Fibroblast of skin of left biceps (primary cell): ENCODE measurements at places on chromosomes 16 and 17.
A peak's percentile ranks its signal among the peaks of the same experiment; 100 is the strongest.

GRCh38 chr17:45958994-45959665, 39.9 kb upstream of the STH start:
- no peak for DNase-seq

GRCh38 chr16:55835581-55835980, 2.7 kb upstream of the CES1 start:
- DNase-seq = no peak

DNA sequence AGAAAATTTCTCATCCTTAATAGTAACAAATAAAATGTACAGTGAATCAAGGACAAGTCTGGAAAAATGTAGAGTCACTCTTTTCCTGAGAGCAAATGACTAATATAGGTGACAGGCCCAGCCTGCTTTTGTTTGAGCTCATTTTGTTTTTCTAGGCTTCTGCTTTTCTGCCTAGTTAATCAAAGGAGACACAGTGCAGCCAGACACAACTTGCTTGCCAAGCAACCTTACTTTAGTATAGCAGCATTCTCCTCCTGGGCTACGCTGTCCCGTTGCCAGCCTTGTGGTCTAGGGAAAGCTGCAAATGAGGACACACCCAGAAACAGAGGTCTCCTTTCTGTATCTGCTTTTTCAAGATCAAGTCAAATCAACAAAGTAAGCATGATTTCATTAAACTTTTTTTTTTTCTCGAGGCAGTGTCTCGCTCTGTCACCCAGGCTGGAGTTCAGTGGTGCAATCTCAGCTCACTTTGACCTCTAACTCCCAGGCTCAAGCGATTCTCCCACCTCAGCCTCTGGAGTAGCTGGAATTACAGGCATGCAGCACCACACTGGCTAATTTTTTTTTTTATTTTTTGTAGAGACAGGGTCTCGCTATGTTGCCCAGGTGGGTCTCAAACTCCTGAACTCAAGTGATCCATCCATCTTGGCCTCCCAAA, 17.2 kb downstream of the GINS3 start:
- peak; percentile 8 for DNase-seq

DNA sequence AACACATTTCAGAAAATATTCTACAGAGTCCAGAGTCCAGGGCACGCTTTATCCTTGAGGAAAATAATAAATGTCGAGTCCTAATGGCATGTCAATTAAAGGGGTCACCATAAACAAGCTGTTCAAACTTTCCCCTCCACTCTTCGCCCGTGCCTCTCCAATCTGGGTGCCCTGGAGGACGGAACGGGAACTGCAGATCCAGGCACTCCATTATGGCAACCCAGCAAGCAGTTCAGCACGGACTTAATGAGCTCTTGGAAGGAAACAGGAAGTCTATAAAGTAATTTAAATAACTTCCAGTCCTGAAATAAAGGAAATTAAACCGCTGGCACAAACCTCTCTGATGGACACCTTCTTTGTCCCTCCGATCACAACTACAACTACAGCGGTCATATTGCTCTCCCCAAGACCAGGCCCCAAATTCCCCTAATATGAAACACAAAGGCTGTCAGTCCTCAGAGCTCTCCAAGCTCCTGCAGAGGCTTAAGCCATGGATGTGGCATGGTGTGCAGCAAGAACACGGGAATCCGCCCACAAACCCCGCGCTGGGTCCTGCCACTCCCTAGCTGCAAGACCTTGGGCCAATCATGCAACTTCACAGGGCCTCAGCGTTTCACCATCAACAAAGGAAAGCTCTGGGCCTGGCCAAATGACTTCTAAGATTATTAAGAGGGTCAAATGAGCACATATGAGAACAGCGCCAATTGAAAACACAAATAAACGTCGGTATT, 52.6 kb downstream of the ZFHX3 start:
- DNase-seq = no peak

DNA sequence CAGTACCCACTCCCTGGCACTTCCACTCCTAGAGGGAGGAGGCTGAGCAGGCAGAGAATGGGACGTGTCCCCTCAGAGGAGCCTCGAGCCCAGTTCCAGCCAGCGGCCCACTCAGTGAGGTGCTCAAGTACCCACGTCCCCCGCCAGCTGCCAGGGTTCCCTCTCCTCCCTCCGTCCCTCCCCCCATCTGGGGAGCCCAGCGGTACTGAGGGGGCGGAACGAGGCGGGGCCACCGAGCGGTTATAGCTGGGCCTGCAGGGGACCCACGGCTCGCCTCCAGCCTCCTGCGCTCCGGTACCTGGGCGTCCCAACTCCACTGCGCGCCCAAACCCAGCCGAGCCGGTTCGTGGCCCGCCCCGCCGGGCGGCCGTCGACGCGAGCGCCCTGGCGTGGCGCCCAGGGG, at the start of gene NPW:
TSS of gene NPW (plus strand) at position 268 of the 403 bp plus-strand sequence.
- DNase-seq = no peak

GRCh38 chr17:78394209-78394608, 15.8 kb downstream of the PGS1 start:
- DNase-seq = no peak

DNA sequence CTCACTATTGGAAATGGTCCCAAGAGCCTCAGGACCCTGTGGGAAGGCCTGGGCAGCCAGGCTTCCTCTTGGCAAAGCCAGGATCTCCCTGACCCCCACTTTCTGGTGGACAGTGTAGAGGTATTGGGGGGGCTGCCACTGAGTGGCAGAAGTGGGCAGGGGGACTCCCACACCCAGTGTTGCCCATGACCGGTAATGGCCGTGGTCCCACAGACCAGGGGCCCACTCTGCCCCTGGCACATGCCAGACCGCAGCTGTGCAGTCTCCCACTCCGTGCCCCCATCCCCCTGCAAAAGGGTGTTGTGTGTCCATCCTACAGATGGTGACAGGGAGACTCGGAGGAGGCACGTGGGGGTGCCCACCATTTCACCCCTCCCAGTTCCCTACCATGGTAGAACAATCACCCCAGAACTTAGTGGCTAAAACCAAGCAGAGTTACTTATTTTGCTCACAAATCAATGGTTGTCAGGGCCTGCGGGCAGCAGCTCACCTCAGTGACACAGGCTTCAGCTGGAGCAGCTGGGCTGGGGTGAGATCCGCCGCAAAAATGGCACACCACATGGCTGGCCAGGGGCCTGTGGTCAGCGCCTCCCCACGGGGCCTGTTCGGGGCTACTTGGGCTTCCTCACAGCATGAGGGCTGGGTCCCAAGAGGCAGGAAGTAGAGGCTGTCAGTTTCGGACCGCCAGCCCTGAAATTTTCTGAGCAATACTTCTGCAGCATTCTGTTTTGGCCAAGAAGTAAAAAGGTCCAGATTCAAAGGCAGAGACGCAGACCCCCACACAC, 59.0 kb upstream of the ZNF469 start:
- DNase-seq = no peak
